ENCODE measurements at places on chromosomes 3 and 15.

DNA sequence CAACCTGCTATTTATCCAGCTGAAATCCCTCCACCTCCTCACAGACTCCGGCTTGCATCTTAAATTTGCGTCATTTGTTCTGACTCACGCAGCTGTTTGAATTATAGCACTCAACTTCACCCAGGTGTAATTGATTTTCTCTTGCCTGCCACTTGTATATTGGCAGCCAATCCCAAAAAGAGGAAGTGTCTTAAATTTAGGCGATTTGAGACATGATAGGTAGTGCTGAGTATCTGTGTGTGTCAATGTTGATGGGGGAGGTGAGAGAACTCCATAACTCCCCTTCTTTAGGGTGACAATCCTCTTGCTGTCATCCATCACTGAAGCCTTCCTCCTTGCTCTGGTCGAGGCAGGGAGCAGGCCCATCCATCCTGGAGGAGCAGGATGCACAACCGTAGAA, 77.2 kb upstream of the TPRG1 start:
- no peak for DNase-seq

- DNase-seq = peak; percentile 5
Observed at GRCh38 chr3:107753494-107753893, 230.7 kb downstream of the BBX start.

GRCh38 chr3:24136624-24137310, 191.7 kb downstream of the NR1D2 start:
- no peak for DNase-seq

GRCh38 chr15:101242999-101243336, 8.9 kb downstream of the CHSY1 start:
- no peak for DNase-seq

- DNase-seq = no peak
Observed at GRCh38 chr3:101484805-101485620, 28.0 kb downstream of the SENP7 start.

DNA sequence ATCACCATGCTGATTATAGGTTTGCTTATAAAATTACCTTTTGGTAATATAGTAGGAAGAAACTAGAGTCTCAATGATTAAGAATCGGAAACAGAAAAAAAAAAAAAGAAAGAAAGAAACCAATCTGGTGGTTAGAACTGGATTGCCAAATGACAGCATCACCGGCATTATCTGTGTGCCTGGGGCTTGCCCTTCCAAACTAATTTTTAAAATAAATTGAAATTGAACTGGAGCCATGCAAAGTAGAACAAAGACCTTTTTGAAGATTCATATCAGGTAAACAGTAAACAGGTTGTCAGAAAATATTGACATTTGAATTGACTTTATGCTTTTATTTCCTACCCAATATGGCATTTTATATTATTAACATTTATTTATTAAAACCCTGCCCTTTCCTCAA, 11.2 kb upstream of the CPB1 start:
- DNase-seq = no peak

- no peak for DNase-seq
Observed at GRCh38 chr3:108338901-108339545, 42.7 kb downstream of the HHLA2 start.

GRCh38 chr3:165518346-165518745, 318.9 kb downstream of the BCHE start:
- DNase-seq = no peak

- DNase-seq = no peak
Observed at GRCh38 chr3:53159156-53160060, 1.6 kb upstream of the PRKCD start.

- no peak for DNase-seq
Observed at GRCh38 chr3:12187448-12188327, 29.0 kb upstream of the TIMP4 start.

GRCh38 chr15:30991255-30992235, at the start of gene MTMR10:
Gene MTMR10 (minus strand): TSS chr15:30991628. CDS start chr15:30991506, 122 bp downstream.
- peak; percentile 77 for DNase-seq

DNA sequence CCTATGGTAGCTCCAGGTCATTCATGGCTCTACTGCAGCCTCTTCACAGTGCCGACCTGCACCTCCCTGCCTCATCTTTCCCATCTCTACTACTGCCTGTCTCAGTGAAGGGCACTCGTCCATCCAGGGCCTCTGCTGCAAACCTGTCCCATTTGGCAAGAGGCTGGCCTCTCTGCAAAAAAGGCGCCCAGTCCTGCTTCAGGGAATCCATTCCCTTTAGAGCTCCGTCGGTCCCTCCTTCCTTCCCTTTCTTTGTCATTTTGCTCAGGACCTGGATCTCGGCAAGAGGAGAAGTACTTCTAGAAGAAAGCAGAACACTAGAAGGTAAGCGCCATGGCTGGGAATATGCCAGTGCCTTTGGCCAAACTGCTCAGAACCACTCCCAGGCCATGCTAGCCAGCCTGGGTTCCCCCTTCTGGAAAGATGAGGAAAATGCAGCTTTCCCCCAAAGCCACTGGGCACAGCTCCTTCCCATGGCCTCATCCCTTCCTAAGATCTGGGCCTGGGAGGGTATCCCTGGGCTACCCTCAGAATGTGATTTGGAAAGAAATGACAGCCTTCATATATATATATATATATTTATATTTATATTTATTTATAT, 6.4 kb upstream of the ISL2 start:
- no peak for DNase-seq

DNA sequence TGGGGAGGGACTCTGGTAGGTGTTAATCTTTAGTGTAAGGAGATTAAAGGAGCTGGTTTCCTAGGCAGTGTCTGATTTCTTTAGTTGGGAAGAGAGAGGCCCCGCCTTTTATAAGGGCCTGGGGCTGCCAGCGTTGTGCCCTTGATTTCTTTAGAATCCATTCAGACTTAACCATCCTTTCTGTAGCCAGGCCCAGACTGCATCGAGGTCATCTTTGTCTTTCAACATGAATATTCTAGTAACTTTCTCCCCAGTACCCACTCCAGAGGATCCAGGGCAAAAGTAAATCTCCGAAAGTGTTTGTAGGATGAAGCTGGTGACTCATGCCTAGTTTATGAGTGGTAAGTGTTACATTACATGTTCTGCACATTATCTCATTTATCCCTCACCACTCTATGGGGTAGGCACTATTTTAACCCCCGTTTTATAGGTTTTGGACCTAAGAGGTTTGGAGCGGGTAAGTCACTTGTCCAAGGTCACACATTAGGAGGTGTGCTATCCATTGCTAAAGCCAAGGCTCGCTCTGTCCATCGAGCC, 11.8 kb upstream of the USP3 start:
- no peak for DNase-seq

GRCh38 chr3:37694284-37694675, 167.4 kb upstream of the CTDSPL start:
- no peak for DNase-seq

- DNase-seq = no peak
Observed at GRCh38 chr3:51704511-51704950, 2.3 kb upstream of the GRM2 start.

DNA sequence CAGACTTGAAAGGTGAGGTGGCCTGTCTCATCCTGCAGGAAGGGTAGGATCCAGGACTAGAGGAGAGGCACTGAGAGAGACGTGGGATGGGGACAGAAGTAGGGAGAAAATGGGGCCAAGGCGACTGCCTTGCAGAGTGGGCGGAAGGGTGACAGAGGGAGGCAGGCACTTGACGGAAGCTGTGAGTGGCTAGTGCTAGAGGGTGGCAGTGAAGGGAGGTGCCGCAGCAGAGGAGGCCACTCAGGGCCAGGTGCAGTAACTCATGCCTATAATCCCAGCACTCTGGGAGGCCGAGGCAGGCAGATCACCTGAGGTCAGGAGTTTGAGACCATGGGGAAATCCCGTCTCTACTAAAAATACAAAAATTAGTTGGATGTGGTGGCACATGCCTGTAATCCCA, 7.3 kb downstream of the CCDC33 start:
- no peak for DNase-seq

DNA sequence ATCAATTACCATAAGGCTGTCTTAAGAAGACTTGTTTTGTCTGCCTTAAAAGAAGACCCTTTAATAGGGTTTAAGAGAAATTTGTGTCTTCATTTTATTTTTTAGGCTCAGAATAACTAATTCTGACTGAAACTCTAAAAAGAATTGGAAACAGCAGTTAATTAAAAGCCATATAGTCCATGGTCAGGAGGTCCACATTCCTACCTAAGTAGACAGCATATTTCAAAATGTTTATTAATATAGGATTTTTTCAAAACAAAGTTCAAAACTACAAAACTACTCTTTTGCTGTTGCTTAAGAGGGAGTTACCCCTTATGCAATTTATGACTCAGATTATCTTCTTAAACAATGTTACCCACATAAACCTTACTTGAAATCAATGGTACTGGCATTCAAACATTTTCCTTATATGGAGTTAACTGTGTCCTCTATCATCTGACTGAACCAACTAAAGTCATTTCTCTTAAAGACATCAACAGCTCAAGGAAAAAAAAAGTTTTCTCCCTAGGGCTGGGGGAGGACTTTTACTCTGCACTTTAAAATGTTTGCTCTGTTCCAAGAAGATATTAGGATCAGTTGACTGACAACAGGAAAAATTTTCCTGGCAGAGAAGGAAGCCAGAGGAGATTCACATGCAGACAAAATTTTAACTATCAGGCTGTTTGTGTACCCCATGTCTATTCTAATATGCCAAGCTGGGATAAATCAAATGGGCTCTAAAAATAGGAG, 56.8 kb upstream of the NANOGP8 start:
- no peak for DNase-seq

DNA sequence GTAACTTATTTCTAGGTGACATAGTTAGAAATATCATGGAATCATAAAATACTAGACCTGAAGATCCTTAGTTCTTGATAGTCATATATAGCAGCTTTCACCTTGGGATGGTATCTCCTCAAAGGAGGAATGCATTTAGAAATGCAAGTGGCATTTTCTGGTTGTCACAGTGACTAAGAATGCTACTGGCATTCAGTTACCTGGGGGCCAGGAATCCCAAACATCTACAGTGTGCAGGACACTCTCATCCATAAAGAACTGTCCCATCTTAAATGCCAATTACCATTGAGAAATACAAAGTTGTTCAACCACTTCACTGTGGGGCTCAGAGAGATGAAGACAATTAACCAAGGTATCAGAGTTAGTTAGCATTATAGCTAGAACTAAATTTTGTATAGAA, 36.7 kb downstream of the MYH15 start:
- no peak for DNase-seq

DNA sequence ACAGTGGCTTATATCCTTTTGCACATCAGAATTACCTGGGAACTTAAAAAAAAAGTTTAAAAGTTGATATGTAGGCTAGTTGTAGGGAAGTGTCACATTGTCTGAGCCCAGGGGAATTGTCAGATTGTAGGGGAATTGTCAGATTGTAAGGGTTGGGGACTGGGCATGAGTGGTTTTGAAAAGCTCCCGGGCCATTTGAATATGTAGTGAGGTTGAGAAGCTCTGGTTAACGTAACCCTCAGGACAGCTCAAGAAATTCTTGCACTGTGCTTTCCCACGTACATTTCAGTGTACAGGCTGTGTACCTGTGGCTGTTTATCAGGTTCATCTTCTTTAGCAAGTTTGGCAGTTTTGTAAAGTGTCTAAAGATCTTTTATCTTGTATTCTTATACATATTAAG, 107.0 kb downstream of the FNDC3B start:
- DNase-seq = no peak

DNA sequence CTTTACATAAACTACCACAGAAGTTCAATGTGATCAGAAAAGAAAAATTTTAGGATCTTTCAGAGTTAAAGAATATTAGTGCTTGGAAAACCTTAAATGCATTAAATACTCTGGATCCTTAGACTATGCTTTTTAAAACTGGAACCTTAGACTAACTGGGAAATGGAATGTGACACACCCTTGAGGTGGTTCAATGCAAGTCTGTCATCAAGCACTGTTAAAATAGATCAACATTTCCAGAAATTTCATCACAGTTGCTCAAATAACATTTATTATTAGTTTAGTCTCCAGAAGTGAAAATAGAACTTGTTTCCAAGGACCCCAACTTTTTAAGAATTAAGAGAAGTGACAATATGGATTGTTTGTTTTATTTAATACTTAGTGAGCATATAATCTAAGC, 71.8 kb downstream of the GAP43 start:
- DNase-seq = no peak

DNA sequence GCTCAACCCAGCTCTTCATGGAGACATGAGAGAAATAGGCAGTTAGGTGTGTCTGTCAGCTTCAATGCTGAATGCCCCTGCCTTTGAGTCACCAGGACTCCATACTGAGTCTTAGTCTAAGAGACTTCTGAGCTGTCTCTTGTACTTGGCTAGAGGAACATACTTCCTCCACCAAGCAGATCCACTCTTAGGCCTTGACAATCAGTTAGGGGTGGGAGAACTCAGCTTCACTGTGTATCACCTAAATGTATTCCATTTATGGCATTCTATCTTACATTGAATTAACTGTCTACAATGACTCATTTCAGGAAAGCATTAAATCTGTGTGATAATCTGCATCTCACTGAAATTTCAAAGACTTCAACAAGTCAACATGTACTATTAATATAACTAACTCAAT, 66.0 kb downstream of the STAC start:
- no peak for DNase-seq

- no peak for DNase-seq
Observed at GRCh38 chr3:112995800-112996199, 5.0 kb downstream of the GTPBP8 start.

DNA sequence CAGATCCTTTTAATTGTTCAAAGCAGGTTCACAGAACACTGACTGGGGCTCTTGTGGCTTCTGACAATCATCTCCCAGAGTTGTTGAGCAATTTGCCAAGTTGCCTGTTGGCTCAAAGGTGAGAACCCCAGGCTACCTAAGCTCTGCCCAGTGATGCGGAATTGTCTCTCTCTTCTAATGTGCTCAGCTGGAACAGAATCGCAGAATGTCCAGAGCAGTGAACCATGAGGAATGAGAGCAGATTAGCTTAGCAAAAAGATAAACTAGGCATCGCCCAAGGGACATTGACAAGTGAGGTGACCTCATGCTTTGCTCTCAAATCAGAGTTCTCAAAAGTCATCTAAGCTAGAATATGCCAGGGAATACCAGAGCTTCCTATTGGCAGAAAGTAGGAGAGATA, 148.1 kb downstream of the WDR76 start:
- DNase-seq = no peak

DNA sequence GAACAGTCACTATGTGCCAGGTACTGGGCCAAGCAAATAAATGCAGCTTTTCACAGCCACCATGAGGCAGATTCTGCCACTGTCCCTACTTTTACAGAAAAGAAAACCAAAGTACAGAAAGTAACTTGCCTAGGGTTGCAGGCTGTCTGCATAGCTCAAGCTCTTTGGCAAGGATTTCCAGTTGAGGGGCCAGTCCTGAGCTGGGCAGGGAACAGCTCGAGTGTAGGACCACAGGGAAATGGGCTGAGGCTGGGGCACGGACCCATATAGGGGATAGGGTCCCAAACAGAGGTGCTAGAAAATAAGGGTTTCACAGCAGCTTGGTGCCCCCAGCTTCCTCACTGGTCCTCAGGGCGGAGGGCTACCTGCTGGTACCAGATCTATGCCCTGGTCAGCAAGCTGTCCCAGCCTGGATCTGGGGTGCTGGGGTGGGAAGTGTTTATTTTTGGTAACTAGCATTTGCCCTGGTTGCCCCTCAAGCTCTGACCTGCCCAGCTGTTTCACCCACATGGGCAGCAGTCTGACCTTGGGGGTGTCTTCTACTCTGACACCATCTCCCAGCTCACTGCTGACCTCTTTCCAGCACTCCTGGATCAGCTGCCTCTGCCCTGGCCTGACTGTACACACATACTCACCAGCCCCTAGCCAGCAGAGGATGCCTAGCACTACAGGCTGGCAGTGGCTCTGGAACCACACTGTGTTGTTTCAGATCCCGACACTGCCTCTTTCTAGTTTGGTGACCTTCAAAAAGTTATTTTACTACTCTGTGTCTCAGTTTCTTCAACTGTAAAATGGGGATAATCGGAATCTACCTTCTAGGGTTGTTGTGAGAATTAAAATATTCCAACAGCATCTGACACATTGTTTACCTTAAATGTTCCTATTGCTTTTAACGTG, 16.2 kb downstream of the MRAS start:
- no peak for DNase-seq

Data from CD4-positive, alpha-beta T cell treated with Interleukin-6 for 4 hours (primary cell).